ENCODE measurements at places on chromosomes 3 and 15. TPM values are rescaled to one million over a fixed set of nuclear protein-coding genes. Genes with fewer than 3 reads are reported as not detected.

The GPR160 gene
- total RNA-seq, result 8.7 TPM

The CYP1A2 gene
- total RNA-seq, result not detected

The CD96 gene
- 176 TPM for total RNA-seq

DNA sequence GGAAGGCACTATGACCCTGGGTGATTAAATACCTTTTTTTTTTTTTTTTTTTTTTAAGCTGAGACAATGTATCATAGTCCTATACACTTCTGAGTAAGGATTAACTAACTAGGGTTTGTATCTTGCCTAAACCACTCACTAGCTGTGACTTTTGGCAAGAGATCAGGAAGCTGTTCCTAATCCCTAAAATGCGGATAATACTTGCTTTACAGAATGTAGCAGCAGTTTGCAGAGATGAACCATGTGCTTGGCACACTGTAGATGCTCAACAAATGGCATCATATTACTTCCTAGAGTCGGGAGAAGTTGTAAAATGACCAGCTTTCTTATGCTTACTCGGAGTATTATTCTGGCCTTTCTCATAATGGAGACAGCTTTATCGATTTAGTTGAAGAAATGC, 25.6 kb upstream of the PYGO1 start:
- DNase-seq, result no peak

GRCh38 chr15:54839379-54839778, 357.4 kb downstream of the RSL24D1 start:
- no peak for DNase-seq

DNA sequence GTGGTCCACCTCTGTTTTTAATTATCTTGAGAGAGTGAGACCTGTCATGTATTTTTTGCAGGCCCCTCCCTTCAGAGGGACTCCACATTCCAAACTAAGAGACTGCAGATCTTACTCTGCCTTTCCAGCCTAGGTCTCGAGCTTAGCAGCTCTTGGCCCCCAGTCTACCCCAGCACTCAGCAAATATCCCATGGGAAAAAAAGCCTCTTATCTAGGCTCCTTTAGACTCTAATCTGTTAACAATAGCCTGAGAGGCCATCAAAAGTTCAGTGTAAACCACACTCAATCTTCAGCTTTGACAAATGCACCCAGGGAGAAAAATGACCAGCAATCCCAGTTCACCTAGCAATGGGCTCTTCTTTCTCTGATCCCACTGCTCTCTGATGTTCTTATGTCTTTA, 8.6 kb upstream of the BLM start:
- DNase-seq, result no peak

- DNase-seq, result no peak
Measured at GRCh38 chr15:67144609-67145311, 79.4 kb downstream of the SMAD3 start.

DNA sequence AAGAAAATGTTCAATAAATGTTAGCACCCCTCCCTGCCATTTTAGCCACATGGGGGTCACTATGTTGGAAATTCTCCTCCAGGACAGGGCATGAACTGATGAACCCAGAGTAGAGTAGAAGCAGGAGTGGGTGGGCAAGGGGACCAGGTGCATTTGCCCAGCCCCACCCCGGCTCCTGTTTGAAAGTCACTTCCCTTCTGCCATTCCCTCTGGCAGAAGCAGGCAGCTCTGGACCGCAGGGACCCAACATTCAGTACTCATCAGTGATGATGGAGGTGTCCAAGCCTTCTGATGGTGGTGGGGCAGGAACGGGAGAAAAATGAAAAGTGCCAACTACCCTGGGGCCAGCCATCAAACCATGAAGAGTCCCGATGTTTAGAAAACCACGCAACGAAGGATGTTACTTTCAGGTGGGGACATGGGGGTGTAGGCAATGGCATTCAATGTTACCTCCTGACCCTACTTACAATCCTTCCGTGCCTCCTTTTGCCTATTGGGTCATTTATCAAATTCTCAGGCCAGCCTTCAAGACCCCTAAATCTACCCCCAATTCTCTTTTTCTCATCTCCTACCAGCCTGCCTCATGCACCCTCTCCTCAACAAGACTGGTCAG, 17.2 kb downstream of the UBAP1L start:
- no peak for DNase-seq

- DNase-seq, result no peak
Measured at GRCh38 chr3:114363554-114364202, 69.8 kb downstream of the TIGIT start.

DNA sequence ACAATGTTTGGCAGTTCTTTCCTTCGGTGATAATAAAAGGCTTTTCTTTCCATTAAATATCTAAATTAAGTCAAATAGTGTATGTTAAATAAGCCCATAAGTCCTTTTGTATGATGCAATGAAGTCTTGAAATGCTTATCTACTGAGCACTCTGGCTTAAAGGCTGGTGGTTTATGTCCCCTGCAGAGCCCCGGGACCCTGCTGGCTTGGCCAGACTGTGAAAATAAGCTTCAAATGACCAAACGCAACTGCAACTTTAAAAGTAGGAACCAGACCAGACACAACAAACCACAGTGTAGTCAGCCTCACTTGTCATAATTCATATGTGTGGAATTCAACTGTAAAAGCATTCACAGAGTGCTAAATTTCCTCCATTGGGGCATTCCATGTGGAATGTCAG, 72.5 kb downstream of the FOXP1 start:
- no peak for DNase-seq
